ENCODE measurements at places on chromosomes 1 and 21. TPM values are rescaled to one million over a fixed set of nuclear protein-coding genes. Genes with fewer than 3 reads are reported as not detected.

The CRYBG2 gene
- 15.4 TPM for total RNA-seq

The DESI2 gene
- total RNA-seq, result 43.4 TPM

- DNase-seq, result no peak
Observed at GRCh38 chr21:14677013-14677412, 130.9 kb upstream of the SAMSN1 start.

- no peak for DNase-seq
Observed at GRCh38 chr1:24909388-24909898, 20.6 kb downstream of the RUNX3 start.

DNA sequence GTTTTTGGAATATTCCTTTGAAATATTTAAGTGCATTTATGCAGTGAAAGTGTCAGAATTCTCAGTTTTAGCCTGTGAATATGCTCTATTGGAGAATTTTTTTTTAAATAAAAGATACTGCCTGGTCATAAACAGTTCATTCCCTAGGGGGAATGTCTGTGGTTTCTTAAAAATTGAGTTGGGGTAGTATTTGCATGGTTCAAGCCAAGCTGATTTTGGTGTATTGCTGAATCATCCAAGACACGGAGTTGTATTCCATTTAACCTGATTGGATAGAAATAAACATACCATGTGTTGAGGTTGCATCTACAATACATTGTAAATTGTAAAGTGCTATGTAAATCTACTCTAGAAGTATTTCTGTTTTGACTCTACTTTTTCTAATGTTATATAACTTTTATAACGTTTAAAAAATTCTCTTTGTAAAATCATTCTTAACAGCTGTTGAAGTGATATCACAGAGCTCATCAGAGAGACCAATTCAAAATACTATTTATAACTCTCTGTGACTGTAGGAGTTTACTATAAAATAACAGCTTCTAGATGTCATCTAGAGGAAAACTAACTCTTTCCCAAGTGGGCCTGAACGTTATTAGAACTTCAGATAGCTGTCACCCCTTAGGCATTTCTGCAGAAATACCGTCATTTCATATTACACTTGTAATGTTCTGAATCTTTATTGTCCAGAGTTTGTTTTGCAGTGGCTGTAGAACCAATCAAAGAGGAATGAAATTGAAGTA, 199.1 kb downstream of the USP25 start:
- DNase-seq, result no peak

- DNase-seq, result no peak
Observed at GRCh38 chr1:87103074-87103473, 188.6 kb downstream of the HS2ST1 start.

DNA sequence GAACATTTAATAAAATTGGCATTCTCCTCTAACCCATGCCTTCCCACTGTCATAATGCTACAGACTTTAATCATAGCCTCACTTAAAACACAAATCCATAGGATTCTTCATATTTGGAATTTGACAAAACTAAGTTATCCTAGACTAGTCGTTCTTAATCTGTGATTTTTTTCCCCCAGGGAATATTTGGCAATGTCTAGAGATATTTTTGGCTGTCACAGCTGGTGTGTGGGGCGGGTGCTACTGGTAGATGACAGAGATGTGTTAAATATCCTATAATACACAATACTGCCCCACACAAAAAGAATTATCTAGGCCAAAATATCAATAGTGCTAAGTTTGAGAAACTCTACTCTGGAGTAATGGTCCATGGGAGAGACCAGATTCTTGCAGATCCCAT, 95.8 kb upstream of the HMGB4 start:
- DNase-seq, result no peak

- DNase-seq, result no peak
Observed at GRCh38 chr21:31235671-31236450, 108.2 kb downstream of the TIAM1 start.

GRCh38 chr1:42964044-42964812, 5.6 kb upstream of the SLC2A1 start:
- no peak for DNase-seq

Measured in skin of body (tissue), 3 donors.